Activated CD8-positive, alpha-beta memory T cell treated with anti-CD3 and anti-CD28 coated beads for 1 hour (primary cell): ENCODE measurements at places on chromosomes 2 and 18.

DNA sequence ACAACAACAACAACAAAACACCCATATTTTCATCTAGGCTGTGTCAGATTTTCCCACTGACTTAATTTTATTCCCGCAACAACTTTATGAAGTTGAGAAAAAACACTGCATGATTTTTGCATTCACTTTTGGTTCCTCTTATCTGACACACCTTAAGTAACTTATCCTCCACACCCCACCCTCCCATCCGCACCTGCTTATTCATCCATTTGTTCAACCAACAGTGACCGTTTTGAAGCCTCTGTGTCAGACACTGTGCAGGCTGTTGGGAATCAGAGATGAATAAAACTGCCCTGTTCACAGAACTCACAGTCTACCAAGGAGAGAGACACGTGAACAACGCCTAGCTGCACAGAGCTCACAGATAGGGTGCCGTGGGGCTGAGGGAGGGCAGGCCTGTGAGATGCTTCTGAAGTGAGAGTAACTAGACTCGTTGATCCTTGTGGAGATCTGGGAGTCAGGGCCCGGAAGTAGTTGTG, 7.4 kb downstream of the CNNM4 start:
- DNase-seq, result no peak

GRCh38 chr2:70942396-70943204, 6.9 kb downstream of the ATP6V1B1 start:
- DNase-seq, result no peak

GRCh38 chr2:120305296-120305695, 40.6 kb upstream of the INHBB start:
- no peak for DNase-seq

GRCh38 chr2:48085888-48086287, 179.6 kb upstream of the FBXO11 start:
- DNase-seq, result no peak

GRCh38 chr2:72896446-72896845, 9.2 kb downstream of the SPR start:
- no peak for DNase-seq

DNA sequence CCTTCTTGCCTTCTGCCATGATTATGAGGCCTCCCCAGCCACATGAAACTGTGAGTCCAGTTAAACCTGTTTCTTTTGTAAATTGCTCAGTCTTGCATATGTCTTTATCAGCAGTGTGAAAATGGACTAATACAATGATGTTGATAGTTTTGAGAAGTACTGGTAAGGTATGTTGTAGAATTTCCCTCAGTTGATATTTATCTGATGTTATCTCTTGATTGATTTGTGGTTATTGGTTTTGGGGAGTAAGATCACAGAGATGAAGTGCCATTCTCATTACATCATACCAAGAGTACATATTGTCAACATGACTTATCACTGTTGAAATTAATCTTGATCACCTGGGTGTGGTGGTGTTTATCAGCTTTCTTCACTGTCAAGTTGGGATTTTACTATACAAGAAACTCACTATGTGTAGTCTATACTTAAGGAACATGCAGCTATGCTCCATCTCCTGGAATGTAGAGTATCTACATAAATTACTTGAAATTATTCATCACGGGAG, 5.1 kb upstream of the SPAG16 start:
- DNase-seq, result no peak

GRCh38 chr18:28794459-28795245, 617.7 kb upstream of the CDH2 start:
- no peak for DNase-seq

- DNase-seq, result no peak
Measured at GRCh38 chr2:208228476-208228875, 26.4 kb downstream of the IDH1 start.

DNA sequence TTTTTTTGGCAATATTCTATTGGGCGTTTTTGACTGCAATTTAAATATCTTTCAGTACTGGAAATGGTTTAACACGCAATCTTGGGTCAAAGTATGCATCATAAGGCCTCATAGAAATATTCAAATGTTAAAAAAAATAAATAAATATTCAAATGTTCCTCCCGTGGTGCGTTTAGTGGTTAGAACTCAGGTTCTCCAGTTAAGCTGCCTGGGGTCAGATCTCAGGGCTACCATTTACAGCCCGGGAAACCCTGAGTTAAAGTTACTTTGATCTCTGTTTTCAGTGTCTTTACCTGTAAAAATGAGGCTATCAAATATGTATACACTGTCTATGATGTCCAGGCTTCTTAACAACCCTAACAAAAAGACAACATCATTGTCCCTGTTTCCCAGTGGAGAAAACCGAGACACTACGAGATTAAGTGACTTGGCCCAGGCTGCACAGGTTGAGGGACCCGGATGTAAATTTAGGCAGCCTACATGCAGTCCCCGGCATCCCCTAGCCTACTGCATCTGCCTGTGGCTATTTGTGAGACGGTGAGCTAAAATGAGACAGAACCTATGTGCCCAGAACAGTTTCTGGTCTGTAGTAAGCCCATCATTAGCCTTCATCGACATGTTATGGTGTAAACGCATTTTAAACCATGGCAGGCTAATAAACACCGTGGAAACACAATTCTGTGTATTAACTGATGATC, 1.7 kb downstream of the FHL2 start:
- DNase-seq, result no peak

DNA sequence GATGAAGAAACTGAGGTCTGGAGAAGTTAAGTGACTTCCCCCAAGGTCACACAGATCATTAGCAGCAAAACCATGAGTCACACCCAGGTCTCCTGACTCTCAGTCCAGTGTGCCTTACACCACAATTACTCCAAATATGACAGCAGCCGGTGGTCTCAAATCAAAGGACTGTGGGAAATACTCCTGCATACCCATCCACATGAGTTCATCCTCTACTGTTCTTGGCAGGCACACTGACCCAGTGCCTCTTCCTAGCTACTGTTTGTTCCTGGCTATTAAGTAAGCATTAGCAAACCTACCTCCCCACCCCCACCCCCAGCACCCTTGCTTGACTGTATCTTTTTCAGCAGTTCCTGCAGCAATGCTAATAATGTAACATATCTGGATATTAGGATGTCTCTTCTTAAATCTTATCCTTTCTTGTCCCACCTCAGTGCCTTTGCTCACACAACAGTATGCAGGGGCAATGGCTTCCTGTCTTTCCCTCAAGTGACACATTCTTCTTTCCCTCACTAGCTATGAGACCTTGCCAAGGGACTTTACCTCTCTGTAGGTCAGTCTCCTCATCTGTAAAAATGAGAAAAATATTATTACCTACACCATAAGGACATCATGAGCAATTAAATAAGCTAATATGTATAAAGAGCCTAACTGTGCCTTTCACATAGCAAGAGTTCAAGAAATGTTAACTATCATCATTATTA, 46.2 kb downstream of the FAM98A start:
- no peak for DNase-seq

GRCh38 chr18:9517869-9518268, 42.6 kb downstream of the RALBP1 start:
- DNase-seq, result no peak

DNA sequence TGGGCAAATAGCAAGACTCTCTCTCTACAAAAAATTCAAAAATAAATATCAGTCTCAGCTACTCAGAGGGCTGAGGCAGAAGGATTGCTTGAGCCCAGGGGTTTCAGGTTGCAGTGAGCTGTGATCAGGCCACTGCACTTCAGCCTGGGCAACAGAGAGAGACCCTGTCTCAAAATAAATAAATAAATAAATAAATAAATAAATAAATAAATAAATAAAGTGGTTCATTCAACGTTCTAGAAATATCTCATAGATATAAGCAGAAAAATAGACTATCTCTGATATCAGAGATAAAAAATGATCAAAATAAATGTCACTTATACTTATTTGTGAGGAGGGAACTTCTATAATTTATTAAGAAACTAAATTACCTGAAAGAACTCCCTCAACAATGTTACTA, 480.9 kb downstream of the FBXO15 start:
- no peak for DNase-seq

DNA sequence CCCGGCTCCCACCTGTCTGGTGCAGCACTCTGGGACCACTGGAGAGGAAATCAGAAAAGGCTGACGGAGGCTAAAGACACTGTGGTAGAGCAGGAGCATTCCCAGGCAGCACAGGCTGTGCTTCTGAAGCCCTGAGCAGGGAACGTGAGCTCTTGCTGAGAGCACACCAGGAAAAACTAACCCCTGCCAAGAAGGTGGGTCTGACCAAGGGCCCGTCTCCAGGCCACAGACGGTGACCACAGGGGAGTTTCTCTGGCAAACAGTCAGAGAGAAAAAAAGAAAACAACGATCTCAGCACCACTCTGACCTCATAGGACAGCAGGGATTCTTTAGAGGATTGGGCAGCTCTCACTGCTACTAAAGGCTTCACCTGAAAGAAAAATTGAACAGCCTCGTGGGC, 201.4 kb downstream of the AFF3 start:
- no peak for DNase-seq

GRCh38 chr2:46778511-46778910, 137.1 kb downstream of the MCFD2 start:
- no peak for DNase-seq

GRCh38 chr2:207311316-207312005, 145.7 kb upstream of the KLF7 start:
- no peak for DNase-seq

DNA sequence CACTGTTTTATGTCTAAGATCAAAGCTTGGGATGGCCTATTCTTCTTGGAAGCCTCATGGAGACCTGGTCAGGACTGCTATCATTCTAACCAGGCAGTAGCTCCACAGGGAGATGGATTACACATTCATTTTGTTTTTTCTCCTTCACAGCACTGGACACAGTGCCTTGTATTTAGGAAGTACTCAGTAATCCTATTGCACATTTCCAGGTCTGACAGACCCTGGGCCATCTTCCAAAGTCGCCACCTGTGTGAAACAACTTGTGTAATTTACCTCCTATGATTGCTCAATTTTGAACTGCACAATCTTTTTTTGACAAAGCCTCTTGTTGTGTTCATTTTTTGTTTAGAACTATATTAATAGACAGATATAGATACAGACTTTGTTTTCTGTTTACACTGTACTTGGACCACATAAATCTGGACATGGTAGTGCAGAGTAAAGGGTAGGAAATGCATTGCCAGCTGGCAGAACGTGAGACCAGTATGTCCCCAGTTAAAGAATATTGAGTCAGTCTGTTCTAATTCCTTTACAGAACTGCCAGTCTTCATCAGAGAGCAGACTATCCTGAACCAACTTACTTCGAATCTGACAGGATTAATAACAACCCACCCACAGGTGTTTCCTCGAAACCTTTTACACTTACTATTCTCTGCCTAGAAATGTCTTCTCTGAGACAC, 277.8 kb upstream of the CYRIA start:
- DNase-seq, result no peak

GRCh38 chr2:43542285-43542933, 53.4 kb downstream of the THADA start:
- no peak for DNase-seq
